Brain microvascular endothelial cell (primary cell): ENCODE measurements at places on chromosomes 11 and 22.

DNA sequence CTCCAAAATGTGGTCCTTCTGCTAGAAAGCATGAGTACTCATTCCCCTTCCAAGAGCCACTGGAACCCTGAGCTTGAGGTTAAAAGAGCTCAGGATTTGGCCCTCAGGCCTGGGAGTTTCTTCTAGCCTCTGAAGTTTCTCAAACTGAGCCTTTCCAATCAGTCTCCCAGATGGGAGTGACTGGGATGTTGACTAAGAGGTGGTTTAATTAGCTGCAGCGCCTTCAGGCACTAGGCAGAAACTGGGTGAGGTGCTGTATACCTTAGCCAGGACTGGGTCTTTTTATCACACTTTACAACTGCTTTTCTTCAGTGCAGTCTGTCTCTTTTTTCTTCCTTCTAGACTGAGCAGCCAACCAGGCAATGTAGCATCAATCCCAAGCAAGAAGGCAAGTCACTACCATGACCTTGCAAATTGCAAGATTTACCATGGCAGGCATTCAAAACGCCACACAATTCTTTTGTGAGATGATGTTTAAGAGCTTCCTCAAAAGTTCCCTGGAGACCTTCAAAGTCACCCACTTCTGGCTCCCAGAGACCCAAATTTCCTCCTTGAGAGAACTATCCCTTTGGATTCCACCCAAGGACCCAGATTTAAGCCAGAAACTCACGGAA, 93.0 kb downstream of the SLC1A2 start:
- DNase-seq = no peak

GRCh38 chr11:123885570-123885969, at the start of gene TMEM225:
Gene TMEM225, minus strand, starts transcription at chr11:123885670. Its CDS starts 245 bp downstream, at chr11:123885425.
- DNase-seq = no peak

DNA sequence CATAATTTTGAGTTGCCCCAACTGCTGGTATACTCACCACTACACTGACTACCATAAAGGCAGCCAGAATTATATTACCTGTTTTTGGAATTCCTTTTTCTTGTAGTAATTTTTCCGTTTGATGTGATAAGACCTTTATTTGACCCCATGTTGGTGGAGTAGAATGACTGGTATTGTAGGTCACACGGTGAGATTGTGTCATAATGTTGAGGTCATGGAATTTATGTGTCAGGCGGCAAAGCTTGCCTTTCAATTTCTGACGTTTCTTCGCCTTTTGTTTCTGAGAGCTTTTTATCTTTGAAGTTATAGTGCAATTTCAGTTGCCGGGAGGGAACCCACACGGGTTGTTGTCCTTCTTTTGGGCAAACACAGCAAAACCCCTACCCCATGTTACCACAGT, 13.0 kb downstream of the OR52K1 start:
- DNase-seq = no peak

GRCh38 chr11:119172513-119172912, 4.0 kb downstream of the NLRX1 start:
- no peak for DNase-seq

DNA sequence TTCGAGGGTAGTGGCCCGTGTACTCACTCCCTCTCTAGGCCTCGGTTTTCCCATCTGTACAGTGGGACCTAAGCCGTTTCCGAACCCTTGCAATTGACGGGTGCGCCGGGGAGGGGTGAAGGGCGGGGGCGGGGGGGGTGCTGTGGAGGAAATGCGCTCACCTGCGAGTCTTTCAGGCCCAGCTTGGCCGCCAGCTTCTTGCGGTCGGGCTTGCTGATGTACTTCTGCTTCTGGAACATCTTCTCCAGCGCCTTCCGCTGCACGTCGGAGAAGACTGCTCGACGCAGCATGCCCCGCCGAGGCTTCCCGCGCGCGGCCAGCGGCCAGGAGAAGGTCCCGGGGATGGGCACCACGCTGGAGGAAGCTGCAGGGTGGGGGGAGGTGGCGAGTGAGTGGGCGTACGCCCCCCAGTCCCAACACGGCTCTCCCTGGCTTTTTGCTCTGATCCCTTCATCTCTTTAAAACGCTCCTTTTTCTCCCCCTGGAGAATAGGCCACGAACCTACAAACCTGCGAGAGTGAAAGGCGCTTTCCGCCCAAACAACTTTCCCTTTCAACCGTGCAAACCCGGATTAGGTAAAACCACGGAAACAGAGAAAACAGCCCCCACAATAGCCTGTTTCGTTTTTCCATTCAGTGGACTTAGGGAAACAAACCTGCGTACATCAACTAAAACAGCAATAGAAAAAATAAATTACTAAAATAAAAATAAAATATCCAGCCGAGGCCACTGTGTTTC, 3.2 kb downstream of the DBX1 start:
- DNase-seq = no peak

- no peak for DNase-seq
Measured at GRCh38 chr11:76724171-76724768, 53.7 kb upstream of the LRRC32 start.

DNA sequence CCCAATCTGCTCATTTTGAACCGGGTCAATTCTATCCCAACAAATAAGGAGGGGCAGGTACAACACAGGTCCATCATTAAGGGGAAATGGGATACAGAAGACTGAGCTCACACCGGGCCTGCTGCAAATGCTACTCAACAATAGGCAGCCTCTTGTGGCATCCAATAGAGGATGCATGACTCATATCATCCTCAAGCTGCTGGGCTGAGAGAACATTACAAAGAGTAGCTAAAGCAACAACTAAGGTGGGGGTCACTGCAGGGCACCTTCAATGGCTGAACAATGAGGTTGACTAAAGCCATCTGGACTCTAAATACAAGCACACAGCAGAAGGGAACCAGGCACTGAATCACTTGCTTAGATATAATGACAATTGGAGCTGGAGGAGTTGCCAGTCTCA, 130.1 kb upstream of the SYN3 start:
- DNase-seq = no peak

DNA sequence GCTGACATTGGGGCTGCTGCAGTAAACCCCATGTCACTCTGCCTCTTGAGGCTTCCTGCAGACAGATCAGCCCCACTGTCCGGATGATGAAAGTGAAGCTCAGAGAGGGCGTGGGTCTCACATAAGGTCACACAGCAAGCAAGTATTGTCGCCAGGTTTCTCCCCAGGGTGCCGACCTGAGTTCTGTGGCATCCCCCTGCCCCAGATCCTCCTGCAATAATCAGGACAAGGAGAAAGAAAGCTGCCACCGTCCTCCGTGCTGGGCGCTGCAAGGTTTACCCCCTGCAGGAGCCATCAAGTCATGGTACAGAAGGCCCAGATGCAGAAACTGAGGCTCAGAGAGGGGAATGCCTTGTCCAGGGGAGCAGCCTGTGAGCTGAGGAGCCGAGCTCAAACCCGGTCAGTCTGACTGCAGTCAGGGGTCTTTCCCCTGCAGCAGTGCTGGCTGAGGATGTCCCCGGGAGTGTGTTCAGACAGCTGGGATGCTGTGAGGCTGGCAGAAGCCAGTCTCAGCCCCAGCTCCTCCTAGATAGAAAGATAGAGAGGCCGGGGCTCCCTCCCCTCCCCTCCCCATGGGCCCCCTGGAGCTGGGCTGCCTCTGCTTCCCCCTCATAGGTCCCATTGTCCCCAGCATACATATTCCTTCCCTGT, 13.2 kb downstream of the EMID1 start:
- DNase-seq = no peak

DNA sequence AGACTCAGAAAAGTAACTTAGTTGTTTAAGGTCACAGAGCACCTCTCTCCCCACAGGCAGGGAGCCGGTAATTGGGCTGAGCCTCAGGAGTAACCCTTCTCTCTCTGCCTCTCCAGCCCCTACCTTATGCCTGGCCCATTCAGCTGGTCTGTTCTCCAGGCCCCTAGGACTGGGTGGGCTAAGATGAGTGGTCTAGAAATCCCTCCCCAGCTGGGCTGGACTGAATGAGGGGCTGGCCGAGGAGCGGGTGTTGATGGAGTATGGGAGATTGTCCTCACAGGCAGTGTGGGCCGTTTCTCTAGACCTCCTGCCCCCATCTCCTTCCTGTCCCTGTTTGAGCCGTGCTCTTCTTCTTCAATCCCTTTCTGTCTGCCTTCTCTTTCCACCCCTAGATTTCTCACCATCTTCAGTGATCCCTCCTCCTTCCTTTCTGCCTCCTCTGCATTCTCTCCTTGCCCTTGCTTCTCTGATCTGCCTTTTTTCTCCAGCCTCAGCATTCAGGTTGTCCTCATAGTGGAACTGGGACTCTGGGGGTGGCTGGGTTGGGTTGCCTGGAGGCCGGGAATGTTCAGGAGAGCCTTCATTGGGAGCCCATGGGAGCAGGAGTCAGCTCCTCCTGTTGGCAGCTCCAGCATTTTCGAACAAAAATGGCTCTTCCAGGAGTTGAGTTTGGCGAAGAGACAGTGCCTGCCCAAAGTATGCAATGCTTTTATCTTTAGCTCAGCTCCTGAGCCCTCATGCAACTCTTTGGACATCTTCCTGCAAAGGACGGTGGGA, 7.6 kb downstream of the ST3GAL4 start:
- DNase-seq = no peak

GRCh38 chr11:117945047-117945810, 16.0 kb upstream of the TMPRSS13 start:
- no peak for DNase-seq

DNA sequence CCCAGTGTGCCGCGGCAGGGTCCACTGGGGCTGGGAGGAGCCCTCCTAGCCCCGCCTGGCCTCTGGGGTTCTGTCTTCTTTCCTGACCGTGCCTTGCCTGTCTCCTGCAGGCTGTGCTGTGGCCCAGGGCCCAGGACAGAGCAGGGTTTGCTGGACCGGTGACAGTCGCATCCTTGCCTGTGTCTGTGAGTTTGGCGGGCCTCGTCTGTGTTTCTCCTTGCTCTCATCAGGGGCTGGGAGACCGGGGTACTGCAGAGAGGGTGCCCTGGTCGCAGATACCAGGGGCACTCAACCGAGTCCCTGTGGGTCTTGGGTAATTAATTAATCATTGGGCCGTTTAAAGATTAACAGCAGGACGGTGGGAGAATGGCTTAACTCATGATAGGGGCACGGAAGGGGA, 29.9 kb downstream of the RPL3 start:
- no peak for DNase-seq

- DNase-seq = no peak
Measured at GRCh38 chr11:84261707-84262106, 975.5 kb upstream of the CCDC90B start.

DNA sequence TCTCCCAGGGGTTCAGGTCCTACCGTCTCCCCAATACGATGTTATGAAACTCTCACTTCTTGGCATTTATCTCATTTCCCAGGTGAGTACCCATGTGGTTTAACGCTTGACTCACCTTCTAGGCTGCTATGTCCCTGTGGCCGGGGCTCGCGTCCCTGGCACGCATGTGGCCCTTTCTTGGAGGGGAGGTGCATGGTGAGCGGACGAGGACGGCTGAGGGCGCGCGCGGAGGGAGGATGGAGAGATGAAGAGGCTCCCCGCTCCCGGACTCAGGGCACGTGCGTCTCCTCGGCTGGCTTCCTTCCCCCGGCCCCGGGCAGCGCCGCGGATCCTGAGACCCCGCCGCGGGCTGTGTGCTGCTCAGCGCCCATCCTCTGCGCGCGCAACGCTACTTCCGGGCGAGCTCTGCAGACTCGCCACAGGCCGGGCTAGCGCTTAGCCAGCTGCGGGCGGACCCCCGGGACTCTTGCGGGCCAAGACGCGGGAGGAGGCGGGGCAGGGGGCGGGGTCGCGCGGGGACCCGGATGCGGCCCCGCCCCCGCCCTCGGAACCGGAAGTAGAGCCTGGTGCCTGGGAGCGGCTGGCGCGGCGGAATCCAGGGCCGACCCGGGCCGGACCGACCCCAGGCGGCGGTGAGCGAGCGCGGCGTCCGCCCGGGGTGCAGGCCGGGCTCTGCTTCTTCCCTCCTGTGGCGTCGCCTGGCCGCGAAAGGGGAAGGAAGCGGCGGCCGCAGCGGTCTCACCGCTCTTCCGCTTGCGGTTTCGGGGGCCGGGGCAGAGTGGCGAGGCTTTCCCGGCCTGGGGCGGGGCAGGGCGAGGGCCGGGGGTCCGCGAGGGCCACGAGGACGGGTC, at the start of gene CTTN:
TSS of gene CTTN (plus strand) at position 547 of the 851 bp plus-strand sequence. CDS start 8,769 bp downstream, outside the sequence.
- peak; percentile 68 for DNase-seq

GRCh38 chr22:19325296-19325948, 33.9 kb upstream of the CLTCL1 start:
- DNase-seq = peak; percentile 25

DNA sequence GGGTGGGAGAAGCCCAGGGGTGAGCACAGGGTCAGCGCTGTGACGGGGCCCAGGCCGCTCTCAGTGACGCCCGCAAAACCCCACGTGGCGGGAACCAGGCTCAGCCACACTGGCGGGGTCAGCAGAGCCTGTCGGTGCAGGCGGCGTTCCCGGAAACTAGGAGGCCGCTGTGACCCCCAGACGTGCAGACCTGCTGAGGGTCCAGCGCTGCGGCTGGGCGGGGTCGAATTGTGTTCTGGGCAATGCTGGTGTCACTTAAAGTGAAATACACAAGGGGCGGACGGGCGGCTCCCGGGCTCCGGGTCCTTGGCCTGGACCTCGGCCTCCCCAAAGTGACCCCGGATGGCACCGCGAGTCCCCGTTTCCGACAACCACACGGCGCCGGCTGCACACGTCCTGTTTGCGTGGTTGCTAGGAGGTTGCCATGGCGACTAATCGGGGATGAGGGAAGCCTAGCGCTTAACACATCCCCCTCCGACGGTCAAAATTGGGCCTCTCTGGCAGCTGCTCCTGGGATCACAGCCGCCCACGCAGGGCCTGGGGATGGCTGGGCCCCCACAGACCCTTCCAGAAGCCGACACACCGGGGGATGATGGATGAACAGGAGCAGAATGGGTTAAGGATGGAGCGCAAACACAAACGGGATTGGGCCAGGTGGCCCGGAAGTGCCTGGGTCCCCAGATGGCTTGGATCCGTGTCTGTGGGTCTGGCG, 81.7 kb upstream of the PRR5 start:
- DNase-seq = peak; percentile 49

GRCh38 chr11:34501500-34501899, 12.1 kb downstream of the ELF5 start:
- peak; percentile 64 for DNase-seq

- no peak for DNase-seq
Measured at GRCh38 chr11:60830478-60831142, 11.3 kb upstream of the CCDC86 start.

- DNase-seq = no peak
Measured at GRCh38 chr22:39859903-39860588, 33.5 kb downstream of the ENTHD1 start.

DNA sequence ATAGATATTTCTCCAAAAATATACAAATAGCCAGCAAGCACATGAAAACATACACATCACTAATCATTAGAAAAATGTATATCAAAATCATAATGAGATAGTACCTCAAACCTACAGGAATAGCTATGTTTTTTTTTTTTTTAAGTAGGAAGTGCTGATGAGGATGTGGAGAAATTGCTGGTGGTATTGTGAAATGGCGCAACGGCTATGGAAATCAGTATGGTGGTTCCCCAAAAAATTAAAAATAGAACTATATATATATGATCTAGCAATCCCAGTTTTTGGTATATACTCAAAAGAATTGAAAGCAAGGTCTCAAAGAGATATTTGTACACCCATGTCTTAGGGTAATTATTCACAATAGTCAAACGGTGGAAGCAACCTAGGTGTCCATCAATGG, 46.0 kb upstream of the HIPK3 start:
- no peak for DNase-seq

- no peak for DNase-seq
Measured at GRCh38 chr11:12122083-12122482, 11.7 kb downstream of the MICAL2 start.

- no peak for DNase-seq
Measured at GRCh38 chr11:100188137-100188783, 498.8 kb upstream of the ARHGAP42 start.
